ENCODE measurements at places on chromosomes 13 and 19. TPM values are rescaled to one million over a fixed set of nuclear protein-coding genes. Genes with fewer than 3 reads are reported as not detected.

DNA sequence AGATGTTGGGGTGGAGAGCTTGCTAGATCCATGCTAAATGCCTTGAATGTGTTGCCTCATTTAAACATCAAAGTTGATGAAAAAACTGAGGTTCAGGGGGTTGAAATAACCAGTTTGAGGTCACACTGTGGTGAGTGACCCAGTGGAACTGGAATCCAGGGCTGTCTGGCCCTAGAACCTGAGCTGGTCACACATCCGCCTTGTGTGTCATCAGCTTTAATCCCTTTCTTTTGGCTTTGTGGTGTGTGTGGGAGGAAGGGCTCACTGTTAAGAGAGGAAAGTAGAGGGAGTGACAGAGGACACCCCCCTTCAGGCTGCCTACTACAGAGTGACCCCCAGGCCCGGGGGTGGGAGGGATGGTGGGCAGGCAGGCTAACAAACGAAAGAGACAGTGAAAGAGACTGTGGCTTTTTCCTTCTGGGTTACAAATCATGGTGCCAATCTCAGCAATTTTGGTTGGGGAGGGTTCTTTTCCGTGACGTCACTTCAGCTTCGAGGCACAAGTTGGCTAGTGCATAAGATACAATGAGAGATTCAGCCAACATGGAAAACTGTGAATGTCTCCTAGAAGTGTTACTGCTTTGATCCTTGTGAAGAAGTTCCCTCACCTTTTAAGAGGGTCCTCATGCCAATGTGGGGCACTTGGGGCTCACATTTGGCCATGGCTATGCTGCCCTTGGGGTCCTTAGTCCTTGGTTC lies 164.9 kb downstream of the DLEU7 start:
- H3K4me1 ChIP-seq, result peaks cover 15% of the 10 kb centered on the region
- H3K27ac ChIP-seq, result no peak overlapping the region
- H3K27me3 ChIP-seq, result no peaks in the 10 kb centered on the region
- DNase-seq, result no peak

GRCh38 chr19:46408664-46409039 lies 4.7 kb downstream of the CCDC8 start:
- peak overlapping the region; percentile 24 for H3K27ac ChIP-seq
- H3K27me3 ChIP-seq, result peaks cover 63% of the 10 kb centered on the region
- peak; percentile 90 for DNase-seq
- peak overlapping the region; percentile 30 for H3K4me3 ChIP-seq
- H3K4me1 ChIP-seq, result peaks cover 13% of the 10 kb centered on the region
- H3K36me3 ChIP-seq, result no peaks in the 10 kb centered on the region

Gene B3GNT8
- total RNA-seq, result 31.3 TPM

Gene ZFP28
- 7.1 TPM for total RNA-seq

- no peak overlapping the region for H3K4me3 ChIP-seq
- H3K4me1 ChIP-seq, result no peaks in the 10 kb centered on the region
- H3K36me3 ChIP-seq, result no peaks in the 10 kb centered on the region
- no peak overlapping the region for H3K27ac ChIP-seq
- DNase-seq, result no peak
- no peaks in the 10 kb centered on the region for H3K27me3 ChIP-seq
Measured at GRCh38 chr19:36100476-36100875, 10.5 kb upstream of the OVOL3 start.

GRCh38 chr19:58356766-58357480 lies 3.6 kb upstream of the A1BG start:
- DNase-seq, result no peak
- H3K27ac ChIP-seq, result no peak overlapping the region
- no peaks in the 10 kb centered on the region for H3K36me3 ChIP-seq
- peaks cover 11% of the 10 kb centered on the region for H3K4me1 ChIP-seq
- peaks cover 4% of the 10 kb centered on the region for H3K27me3 ChIP-seq
- H3K4me3 ChIP-seq, result peak overlapping the region; percentile 38

Gene ZNF227
- total RNA-seq, result 17.0 TPM

DNA sequence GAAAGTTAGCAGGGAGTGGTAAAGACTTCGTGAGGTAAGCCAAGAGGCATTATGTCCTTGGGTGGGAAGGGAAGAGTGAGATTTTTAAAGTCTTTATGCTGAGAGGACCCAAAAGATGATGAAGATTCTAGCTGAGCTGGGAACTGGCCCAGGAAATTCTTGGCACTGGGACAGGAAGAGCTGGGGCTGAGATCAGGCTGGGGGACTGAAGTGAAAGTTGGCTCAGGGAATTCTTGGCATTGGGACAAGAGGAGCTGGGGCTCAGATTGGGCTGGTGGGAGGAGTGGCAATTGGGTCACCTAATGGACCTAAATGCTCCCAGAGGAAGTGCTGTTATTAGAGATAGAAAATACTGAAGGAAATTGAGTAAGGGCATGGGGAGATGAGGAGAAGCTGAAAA lies 8.8 kb downstream of the SCEL start:
- H3K27me3 ChIP-seq, result no peaks in the 10 kb centered on the region
- peaks cover 15% of the 10 kb centered on the region for H3K4me1 ChIP-seq

Gene TBC1D4
- total RNA-seq, result 26.1 TPM

- no peaks in the 10 kb centered on the region for H3K36me3 ChIP-seq
- H3K4me3 ChIP-seq, result no peak overlapping the region
- peak; percentile 72 for DNase-seq
Measured at GRCh38 chr19:4183967-4184717, 1.7 kb downstream of the ANKRD24 start.

GRCh38 chr19:56191115-56191514 lies 6.5 kb downstream of the ZSCAN5B start:
- no peak for DNase-seq
- H3K36me3 ChIP-seq, result no peaks in the 10 kb centered on the region
- H3K4me3 ChIP-seq, result no peak overlapping the region
- no peaks in the 10 kb centered on the region for H3K27me3 ChIP-seq
- H3K27ac ChIP-seq, result no peak overlapping the region

DNA sequence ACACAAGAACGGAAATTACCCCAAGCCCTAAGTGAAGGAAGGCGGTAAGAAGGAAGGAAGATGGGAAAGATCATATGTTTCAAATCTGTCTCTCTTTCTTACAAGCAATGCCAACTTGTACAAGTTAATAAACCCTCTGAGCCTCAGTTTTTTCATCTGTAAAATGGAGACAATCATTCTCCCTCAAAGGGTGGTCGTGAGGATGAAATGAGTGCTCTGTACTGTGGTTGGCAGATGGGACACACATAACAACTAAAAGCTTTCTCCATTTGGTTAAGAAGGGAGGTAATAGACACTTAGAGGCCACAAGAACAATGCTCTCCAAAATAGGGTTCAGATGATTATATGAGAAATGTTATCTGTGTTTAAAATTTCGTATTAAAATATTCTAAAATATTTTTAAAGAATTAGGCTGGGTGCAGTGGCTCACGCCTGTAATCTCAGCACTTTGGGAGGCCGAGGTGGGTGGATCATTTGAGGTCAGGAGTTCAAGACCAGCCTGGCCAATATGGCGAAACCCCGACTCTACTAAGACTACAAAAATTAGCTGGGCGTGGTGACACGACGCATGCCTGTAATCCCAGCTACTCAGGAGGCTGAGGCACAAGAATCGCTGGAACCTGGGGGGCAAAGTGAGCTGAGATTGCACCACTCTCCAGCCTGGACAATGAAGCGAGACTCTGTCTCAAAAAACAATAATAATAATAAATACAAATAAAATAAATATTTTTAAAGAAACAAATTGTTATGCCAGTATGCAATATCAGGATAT lies 89.7 kb downstream of the STARD13 start:
- DNase-seq, result no peak
- no peak overlapping the region for H3K27ac ChIP-seq
- no peak overlapping the region for H3K4me3 ChIP-seq
- H3K36me3 ChIP-seq, result no peaks in the 10 kb centered on the region
- no peaks in the 10 kb centered on the region for H3K27me3 ChIP-seq

Gene RB1
- total RNA-seq, result 41.0 TPM

DNA sequence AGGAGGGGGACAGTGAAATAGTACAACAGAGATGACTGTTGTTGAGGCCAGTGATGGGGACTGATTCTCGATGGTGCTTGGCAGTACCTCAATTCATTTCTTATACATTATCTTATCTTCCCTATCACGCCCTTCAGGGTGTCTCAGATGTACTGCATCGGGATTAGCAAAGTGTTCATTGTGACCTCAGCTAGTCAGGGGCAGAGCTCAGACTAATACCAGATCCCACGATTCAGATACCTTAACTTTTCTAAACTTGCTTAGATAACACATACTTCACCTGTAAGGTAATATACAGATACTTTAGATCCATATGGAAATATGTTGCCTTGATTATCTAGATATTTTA lies 720.6 kb downstream of the EFNB2 start:
- no peaks in the 10 kb centered on the region for H3K4me1 ChIP-seq
- no peak overlapping the region for H3K4me3 ChIP-seq
- no peak for DNase-seq
- no peak overlapping the region for H3K27ac ChIP-seq

Gene APOC4
- not detected for total RNA-seq

DNA sequence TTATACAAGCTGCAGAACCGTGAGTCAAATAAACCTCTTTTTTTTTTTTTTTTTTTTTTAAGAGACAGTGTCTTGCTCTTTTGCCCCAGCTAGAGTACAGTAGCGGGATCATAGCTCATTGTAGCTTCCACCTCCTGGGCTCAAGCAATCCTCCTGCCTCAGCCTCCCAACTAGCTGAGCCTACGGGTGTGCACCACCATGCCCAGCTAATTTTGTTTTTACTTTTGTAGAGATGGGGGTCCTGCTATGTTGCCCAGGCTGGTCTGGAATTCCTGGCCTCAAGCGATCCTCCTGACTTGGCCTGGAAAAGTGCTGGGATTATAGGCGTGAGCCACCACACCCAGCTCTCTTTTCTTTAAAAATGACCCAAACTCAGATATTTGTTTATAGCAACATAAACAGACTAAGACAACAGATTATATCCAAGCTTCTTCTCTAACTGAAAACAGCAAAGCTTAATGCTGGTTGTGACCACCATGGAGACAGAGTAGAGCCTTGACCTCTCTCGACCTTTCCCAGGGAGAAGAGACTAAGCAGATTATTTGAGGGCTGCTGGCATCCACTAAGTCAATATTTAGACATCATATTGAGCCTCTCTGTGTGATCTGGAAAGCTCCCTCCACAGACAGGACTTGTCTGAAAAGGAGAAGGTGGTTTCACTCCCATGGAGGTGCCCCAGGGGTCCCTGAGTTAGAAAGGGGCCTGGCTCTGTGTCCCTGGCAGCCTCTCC lies 150.0 kb downstream of the KCTD15 start:
- DNase-seq, result no peak
- no peaks in the 10 kb centered on the region for H3K36me3 ChIP-seq
- no peak overlapping the region for H3K4me3 ChIP-seq
- H3K27me3 ChIP-seq, result no peaks in the 10 kb centered on the region
- H3K27ac ChIP-seq, result no peak overlapping the region
- H3K4me1 ChIP-seq, result no peaks in the 10 kb centered on the region

DNA sequence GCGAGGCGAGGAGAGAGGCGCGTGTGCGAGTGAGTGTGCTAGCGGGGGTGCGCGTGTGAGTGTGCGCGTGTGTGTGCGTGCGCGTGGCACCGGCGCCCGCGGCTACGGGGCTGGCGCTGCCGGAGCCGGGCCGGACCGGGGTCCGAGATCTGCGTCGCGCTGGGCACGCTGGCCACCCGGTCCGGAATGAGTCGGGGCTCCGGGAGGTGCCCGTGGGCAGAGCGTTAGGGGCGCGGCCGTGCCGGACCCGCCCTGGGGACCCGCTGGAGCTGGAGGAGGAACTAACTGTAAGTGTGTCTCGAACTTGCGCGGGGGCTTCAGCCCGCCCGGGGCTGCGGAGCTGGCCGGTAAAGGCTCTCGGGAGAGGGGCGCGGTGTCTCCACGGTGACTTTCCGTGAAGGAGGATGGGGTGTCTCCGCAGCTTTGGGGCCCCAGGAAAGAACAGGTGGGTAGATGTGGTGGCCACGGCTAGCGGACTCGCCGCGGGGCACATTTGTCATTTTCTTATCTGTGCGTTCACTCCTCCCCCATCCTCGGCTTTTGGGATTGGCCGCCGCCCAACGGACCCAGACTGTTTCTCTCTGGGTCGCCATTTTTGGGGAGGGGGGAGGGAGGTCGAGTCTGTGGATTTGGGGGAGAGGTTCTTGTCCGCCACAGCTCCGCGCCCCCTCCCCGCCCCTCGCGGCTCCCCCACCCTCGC lies 10.1 kb upstream of the SOX1 start:
- no peak overlapping the region for H3K27ac ChIP-seq
- H3K4me1 ChIP-seq, result peaks cover 6% of the 10 kb centered on the region
- peaks cover 99% of the 10 kb centered on the region for H3K27me3 ChIP-seq
- no peak for DNase-seq
- no peak overlapping the region for H3K4me3 ChIP-seq

GRCh38 chr13:76667551-76667950 lies 218.7 kb downstream of the KCTD12 start:
- H3K4me3 ChIP-seq, result no peak overlapping the region
- H3K4me1 ChIP-seq, result peaks cover 9% of the 10 kb centered on the region
- no peak for DNase-seq
- no peaks in the 10 kb centered on the region for H3K36me3 ChIP-seq

- no peaks in the 10 kb centered on the region for H3K4me1 ChIP-seq
- H3K27me3 ChIP-seq, result no peaks in the 10 kb centered on the region
- peak overlapping the region; percentile 30 for H3K27ac ChIP-seq
- no peak overlapping the region for H3K4me3 ChIP-seq
Measured at GRCh38 chr19:10122045-10122444, 2.3 kb upstream of the EIF3G start.

Gene RNF113B
- not detected for total RNA-seq

DNA sequence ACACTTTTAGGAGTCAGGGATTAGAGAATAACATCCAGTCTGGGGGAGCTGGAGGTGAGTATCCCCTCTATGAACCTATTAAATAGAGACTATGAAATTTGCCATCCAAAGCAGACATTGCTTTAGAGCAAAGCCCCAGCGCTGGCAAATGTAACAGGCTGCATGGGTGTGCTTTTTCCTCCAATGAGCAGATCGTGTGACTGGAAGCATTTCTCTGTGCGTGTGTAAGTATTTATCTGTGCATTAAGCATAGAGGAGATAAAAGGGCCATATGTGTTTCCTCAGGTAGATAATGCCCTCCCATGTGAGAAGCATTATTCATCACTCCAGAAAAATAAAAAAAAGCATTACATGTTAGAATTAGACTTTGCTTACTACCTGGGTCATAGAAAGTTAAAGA lies 924 bp downstream of the TNFSF13B start:
- no peaks in the 10 kb centered on the region for H3K27me3 ChIP-seq
- H3K4me1 ChIP-seq, result peaks cover 25% of the 10 kb centered on the region
- H3K4me3 ChIP-seq, result peak overlapping the region; percentile 52
- peak overlapping the region; percentile 76 for H3K27ac ChIP-seq

Gene AMH
- 6.1 TPM for total RNA-seq

- H3K27me3 ChIP-seq, result no peaks in the 10 kb centered on the region
- no peak for DNase-seq
- H3K27ac ChIP-seq, result no peak overlapping the region
- no peaks in the 10 kb centered on the region for H3K4me1 ChIP-seq
Measured at GRCh38 chr13:44422755-44423643, 49.4 kb downstream of the SERP2 start.

GRCh38 chr13:31160857-31161556 lies 697 bp downstream of the HSPH1 start:
- no peaks in the 10 kb centered on the region for H3K27me3 ChIP-seq
- DNase-seq, result peak; percentile 84
- peak overlapping the region; percentile 86 for H3K4me3 ChIP-seq

DNA sequence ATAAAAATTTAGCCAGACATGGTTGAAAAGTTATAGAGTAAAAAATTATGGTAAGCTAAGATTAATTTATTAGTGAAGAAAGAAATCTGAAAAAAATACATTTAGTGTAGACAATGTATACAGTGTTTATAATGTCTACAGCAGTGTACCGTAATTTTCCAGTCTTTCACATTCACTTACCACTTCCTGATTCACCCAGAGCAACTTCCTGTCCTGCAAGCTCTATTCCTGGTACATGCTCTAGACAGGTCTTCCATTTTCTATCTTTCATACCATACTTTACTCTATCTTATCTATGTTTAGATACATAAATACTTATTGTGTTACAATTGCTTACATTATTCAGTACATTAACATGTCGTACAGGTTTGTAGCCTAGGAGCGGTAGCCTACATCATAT lies 1387.8 kb upstream of the ATXN8OS start:
- DNase-seq, result no peak
- no peak overlapping the region for H3K27ac ChIP-seq
- H3K27me3 ChIP-seq, result no peaks in the 10 kb centered on the region

Measured in upper lobe of right lung (tissue), 1 donor.